ENCODE measurements at places on chromosomes 4 and X.

DNA sequence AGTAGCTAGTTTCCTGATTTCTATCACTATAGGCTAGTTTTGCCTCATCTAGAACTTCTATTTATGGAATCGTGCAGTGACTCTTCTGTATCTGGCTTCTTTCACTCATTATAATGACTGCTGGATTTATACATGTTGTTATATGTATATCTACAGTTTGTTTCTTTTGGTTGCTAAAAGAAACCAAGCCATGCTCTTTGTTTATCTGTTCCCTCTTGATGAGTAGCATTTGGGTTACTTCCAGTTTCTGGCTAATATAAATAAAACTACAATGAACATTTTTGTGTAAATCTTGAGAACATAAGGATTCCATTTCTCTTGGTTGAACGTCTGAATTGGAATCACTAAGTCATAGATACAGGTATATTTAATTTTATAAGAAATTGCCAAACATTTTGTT lies 73.9 kb downstream of the ARHGAP24 start:
- no peak for DNase-seq

DNA sequence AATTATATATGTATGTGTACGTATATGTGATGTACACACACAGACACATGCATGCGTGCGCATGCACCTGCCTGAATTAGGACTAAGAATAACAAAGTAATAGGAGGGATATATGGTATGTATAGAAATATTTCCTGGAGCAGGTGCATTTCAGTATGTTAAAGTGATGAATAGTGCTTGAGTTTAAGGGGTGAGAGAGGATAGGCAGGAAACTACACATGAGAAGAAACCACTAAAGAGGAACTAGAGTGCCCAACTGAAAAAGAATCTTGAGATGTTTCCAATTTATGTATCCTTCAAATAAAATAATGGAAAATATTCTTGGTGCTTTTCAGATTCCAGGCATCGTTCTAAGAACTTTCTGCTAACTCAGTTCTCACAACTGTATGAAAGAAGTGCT lies 52.6 kb upstream of the UNC5C start:
- no peak for DNase-seq

GRCh38 chr4:144582105-144582850 lies 63.7 kb upstream of the HHIP start:
- no peak for DNase-seq

DNA sequence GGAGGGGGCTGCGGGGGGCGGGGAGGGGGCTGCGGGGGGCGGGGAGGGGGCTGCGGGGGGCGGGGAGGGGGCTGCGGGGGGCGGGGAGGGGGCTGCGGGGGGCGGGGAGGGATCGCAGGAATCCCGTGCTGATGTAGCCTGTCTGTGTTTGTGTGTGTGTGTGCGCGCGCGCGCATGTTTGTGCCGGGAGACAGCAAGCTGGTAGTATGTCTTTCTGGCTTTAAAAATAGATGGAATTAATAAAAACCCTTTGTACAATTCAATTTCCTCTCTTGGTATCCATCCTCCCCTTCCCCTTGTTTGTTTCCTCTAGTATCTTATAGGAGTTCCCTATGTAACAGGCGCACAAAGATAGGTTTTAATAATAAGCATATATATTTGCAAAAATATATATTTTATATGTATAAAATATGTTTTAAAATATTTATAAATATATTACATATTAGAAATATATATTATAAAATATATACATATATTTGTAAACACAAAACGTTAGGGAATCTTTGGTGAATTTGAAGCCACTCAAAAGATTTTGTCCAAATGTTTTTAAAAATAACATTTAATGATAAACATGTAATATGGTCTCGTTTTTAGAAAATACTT lies 782 bp downstream of the ARHGAP24 start:
- DNase-seq = no peak

DNA sequence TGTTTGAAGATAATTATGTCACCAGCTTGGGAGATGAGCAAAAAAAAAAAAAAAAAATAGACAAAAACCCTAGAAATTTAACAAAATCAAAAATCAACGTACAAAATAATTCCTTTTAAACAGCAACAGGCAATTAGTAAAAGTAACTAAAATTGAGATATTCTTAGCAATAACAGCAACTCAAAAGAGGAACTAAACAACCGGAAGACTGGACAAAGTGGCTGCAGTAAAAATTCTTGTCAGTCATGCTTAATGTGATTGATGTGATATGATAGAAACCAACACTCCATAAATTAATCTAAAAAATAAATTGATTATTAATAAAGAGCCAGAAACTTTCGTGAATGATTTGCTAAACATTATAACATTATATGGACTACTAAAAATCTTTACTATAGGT lies 1534.6 kb upstream of the AGA start:
- DNase-seq = no peak
